ENCODE measurements at places on chromosomes 13 and 19. TPM values are rescaled to one million over a fixed set of nuclear protein-coding genes. Genes with fewer than 3 reads are reported as not detected.

DNA sequence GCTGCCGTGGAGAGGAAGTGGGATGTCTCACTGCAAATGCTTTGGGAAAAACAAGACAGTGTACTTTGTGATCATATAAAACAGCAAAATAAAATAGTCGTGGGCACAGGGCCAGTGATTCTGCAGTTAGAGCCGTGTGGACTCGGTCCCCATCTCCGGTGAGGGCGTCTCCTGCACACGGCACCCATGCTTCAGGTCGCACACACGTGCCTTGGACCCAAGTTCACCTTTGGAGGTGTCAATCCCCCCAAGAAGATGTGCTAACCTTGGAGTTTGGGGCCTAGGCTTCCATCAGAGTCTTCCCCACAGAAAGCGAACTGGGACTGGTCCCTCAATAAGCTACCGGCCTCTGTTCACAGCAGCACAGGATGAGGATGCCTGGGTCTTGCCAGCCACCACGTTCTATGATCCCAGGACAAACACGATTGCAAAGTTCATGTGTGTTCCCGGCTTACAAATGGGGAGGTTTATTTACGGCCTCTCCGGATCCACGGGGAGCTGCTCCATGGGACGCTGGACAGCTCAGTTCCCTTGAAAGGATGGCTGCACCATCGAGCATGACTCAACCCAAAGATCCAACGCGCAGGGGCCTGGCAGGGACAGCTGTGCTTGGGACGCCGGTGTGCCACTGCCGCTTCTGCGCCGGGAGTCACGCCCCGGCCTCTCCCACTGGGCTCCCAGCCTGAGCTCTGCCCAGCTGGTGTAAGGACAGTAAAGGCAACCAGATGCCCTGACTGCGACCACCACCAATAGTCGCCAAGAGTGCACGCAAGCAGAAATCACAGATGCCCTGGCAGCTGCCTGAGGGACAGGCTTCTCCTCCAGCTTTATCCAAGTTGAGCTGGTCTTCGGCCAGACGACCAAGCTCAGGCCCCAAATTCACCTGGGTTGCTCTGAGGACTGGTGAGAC is 8.6 kb downstream of the GAS6 start:
- DNase-seq, result no peak

DNA sequence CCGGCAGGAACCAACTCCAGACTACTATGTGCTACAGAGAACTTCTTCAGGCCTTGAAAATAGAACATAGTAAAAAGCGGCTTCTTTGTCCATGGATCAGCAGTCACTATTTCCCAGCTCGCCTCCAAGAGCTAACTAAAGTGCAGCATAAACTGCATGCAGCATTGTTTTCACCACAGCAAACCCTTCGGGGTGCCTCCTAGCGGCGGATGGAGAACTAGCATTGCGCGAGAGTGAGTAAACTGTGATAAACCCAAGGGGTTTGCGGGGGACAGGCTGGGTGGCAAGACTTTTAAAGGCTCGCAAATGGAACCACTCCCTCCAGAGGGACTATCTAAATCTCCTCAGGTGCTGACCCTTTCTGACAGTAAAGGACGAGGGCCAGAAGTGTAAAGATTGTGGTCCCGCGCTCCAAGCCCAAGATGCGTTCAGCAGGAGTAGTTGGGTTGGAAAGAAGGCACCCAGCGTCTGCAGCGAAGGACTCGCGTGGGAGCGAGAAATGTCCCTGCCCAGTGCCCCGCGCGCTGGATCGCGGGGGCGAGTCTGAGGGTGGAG is 21.5 kb upstream of the SGCG start:
- peak; percentile 72 for DNase-seq

DNA sequence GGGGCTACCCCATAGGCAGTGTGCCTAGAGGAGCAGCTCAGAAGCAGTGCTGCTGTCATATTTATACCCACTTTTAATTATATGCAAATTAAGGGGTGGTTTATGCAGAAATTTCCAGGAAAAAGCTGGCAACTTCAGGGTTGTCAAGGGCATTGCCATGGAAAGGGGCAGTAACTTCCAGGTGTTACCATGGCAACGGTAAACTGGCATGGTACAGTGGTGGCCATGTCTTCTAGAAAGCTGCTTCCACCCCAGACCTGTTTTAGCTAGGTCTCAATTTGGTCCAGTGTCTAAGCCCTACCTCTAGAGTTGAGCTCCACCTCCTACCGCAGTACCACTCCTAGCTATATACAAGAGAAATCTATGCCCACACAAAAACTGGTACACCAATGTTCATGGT is 11.3 kb downstream of the PNMA8A start:
- no peak for DNase-seq

- DNase-seq, result peak; percentile 15
Measured at GRCh38 chr19:12953799-12954611, 3.0 kb downstream of the GADD45GIP1 start.

DNA sequence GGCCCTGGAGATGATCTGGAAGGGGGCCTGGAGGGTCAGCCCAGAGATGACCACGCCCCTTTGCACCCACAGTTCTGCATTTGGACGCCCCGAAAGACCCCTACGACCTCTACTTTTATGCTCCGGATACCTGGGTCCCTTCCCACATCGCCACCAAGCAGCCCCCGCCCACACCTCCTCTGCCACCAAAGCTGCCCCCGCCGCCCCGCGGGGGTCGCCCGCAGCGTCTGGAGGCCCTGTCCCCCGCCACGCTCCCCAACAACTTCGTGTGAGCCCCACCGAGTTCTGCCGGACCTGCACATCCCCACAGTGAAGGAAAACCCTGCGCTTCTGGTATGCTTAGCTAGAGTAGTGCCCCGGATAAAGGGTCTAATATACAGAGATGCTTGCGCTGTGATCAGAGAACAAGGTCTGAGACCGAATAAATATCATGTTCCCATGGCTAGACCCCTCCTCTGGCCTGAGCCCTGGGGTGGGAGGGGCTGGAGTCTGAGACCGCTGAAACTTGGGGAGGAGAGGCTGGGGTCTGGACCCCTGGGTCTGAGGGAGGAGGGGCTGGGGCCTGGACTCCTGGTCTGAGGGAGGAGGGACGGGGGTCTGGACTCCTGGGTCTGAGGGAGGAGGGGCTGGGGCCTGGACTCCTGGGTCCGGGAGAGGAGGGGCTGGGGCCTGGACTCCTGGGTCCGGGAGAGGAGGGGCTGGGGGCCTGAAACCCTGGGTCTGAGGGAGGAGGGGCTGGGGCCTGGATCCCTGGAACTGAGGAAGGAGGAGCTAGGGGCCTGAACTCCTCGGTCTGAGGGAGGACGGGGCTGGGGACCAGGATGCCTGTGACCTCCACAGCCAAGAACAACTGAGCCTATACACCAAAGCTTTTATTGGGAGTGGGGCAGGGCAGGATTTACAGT is 3.6 kb downstream of the GFY start:
- DNase-seq, result no peak

DNA sequence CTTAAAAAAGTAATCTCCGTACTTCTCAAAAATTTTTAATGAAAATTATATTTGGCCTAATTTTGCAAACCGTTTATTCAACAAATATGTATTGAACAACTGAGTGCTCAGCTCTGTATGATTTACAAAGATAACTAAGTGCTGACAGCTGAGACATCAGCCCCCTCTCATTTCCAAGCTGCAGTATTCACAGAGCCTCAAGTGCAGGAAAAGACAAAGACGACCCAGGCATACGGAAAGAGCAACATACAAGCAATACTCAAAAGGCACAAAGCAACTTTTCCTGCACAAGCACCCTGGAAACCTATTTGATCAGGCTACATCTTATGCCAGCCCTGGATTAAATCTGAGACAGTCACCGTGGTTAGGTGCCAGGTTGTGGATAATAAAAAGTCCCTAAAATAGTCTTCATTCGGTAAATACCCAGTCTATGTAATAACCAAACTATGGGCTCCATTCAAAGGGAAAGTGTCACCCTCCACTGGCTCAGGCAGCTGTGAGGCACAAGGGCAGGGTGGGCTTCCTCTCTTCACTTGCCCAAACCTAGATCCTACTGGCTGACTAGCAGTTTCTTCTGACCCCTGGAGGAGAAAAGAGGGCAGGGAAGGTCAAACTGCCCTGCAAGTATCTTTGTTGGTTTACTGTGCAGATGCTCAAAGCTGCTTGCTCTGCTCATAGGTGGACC is 65.5 kb downstream of the TBC1D4 start:
- peak; percentile 8 for DNase-seq

- DNase-seq, result peak; percentile 89
Measured at GRCh38 chr13:49082653-49083536, 107.2 kb downstream of the FNDC3A start.

GRCh38 chr19:58582985-58583384 is 9.8 kb upstream of the MZF1 start:
- no peak for DNase-seq

- no peak for DNase-seq
Measured at GRCh38 chr13:65125236-65125635, 2104.9 kb downstream of the PCDH9 start.

GRCh38 chr19:34503531-34504272 is 22.1 kb downstream of the WTIP start:
- no peak for DNase-seq

GRCh38 chr19:10473192-10473591 is 30.0 kb downstream of the KEAP1 start:
- DNase-seq, result no peak

DNA sequence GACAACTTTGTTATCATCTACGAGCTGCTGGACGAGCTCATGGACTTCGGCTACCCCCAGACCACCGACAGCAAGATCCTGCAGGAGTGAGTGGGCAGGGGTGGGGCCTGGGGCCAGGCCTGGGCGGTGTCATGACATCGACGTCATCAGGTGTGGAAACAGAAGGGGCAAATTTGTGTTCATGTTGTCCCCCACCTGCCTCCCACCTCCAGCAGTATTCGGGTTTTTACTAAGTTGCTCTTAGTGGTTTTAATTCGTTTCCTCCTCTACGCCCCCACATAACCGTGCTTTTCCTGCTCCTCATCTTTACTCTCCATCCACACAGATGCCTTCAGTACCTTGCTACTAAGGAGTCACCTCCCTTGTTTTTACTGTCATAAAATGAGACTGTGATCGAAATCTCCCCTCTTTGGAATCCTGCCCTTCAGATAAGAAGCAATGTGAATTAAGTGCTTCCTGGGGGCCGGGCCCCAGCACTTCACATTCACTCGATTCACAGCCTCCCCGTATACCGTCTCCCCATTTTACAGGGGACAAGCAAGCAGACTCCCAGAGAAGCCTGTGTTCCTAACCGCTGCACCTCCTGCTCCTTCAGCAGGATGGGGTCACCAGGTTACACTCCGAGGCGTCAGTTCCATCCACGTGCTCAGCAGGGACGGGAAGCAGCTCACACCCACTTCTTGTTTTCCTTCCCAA is 10.5 kb downstream of the AP1M1 start:
- DNase-seq, result no peak

DNA sequence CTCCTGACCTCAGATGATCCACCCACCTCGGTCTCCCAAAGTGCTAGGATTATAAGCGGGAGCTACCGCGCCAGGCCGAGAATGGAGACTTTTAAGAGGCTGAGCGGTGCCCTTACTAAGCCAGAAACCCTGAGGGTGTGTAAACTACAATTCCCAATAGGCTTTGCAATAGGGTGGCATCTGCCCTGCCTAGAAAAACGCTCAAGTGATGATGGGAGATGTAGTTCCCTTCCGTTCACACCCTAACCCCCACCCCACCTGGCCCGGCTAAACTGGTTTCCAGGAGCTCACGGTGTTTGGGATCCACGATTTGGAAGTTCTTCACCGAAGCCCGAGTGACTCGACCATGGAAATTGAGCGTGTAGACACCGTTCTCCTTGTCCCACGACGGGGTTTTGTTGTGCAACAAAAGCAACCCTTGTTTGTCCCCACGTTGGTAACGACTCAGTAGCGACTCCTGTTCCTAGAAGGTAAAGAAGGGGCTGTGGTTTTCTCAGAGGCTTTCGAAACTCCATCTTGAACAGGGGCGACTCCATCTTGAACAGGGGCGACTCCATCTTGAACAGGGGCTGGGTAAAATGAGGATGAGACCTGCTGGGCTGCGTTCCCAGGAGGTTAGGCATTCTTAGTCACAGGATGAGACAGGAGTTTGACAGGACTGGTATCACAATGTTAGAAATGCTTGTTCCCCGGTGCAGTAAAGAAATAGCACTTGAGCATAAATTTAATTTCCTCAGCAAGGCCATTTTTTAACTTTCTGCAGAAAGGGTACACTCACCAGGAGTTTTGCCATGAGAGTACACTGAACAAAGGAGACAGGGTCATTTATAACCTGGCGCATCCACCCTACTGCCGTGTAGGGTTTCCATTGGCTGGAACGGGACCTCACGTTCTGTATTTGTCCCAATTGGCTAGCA is 9.8 kb downstream of the PPP1R15A start:
- peak; percentile 50 for DNase-seq

- DNase-seq, result no peak
Measured at GRCh38 chr13:63901630-63902029, 2486.0 kb upstream of the PCDH20 start.

- DNase-seq, result peak; percentile 94
Measured at GRCh38 chr19:17938092-17938845, 5.5 kb downstream of the CCDC124 start.

DNA sequence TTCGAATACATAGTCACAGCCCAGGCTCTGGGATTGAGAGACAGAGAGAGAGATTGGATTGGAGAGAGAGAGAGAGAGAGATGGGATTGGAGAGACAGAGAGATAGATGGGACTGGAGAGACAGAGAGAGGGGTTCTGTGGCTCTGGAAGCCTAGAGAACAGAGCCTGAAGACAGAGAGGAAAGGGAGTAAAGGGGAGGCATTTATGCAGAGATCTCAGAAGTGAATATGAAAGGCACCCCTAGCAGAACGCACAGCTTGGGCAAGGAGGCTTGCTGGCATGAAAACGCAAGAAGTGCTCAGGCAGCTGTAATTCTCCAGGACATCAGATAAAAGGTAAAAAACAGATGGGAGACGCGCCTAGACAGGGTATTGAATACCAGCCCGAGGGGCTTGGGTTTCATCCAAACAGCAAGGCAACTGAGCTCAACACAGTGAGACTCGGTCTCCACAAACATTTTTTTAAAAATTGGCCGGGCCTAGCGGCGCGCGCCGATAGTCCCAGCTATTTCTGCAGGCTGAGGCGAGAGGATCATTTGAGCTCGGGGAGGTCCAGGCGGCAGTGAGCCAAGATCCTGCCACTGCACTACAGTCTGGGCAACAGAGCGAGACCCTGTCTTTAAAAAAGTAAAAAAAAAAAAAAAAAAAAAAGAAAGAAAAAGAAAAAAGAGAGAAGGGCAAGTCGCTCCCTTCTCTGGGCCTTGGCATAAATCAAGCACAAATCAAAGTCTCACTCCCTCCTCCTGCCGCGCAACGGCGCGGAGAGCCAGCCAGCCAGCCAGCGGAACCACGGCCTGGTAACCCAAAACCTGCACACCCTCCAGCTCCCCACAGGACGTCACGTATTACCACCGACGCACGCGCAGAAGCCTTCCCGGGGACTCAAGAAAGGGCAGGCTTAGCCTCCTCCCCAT is 774 bp upstream of the PPP2R1A start:
- DNase-seq, result peak; percentile 75

GRCh38 chr19:38869836-38870607 is 8.1 kb downstream of the RINL start:
- peak; percentile 77 for DNase-seq

GRCh38 chr19:10852098-10852800 is 4.0 kb downstream of the C19orf38 start:
- DNase-seq, result peak; percentile 76

- DNase-seq, result peak; percentile 75
Measured at GRCh38 chr13:45564133-45564776, 51.3 kb downstream of the ERICH6B start.

- no peak for DNase-seq
Measured at GRCh38 chr19:30887042-30887441, 462.2 kb downstream of the TSHZ3 start.

The CYSLTR2 gene
- polyA plus RNA-seq, result not detected

The KCNJ14 gene
- polyA plus RNA-seq, result 0.48 TPM

The PRR20B gene
- not detected for polyA plus RNA-seq

The ITGBL1 gene
- 336 TPM for polyA plus RNA-seq

The EHD2 gene
- polyA plus RNA-seq, result 498 TPM

The ZMYM2 gene
- polyA plus RNA-seq, result 15.7 TPM

The TMEM150B gene
- polyA plus RNA-seq, result not detected

The GPR180 gene
- 6.3 TPM for polyA plus RNA-seq

The DCLK1 gene
- 0.34 TPM for polyA plus RNA-seq

Data from GM23248 (cell line).